ENCODE measurements at places on chromosomes 3 and 15. TPM values are rescaled to one million over a fixed set of nuclear protein-coding genes. Genes with fewer than 3 reads are reported as not detected.

GRCh38 chr3:128489674-128489926 lies 3.4 kb downstream of the GATA2 start:
- no peak for DNase-seq

GRCh38 chr3:120416868-120417267 lies 33.9 kb downstream of the FSTL1 start:
- no peak for DNase-seq

DNA sequence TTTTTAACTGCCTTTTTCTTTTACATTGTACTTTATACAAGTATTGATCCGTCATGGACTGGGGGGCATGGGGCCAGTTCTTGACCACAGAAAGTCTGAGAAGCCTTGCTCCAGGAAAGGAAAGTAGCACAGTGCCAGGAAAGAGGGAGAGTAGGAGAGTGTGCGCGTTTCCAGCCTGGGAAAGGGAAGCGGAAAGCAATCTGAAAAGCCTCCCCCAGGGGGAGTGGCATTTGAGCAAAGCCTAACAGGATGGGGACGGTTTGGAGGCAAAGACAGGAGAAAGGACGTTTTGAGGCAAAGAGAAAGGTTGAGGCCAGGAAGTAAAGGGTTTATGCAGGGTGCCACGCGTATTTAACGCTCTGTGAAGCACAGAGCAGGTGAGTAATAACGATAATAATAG lies 116.9 kb downstream of the RORA start:
- DNase-seq = no peak

DNA sequence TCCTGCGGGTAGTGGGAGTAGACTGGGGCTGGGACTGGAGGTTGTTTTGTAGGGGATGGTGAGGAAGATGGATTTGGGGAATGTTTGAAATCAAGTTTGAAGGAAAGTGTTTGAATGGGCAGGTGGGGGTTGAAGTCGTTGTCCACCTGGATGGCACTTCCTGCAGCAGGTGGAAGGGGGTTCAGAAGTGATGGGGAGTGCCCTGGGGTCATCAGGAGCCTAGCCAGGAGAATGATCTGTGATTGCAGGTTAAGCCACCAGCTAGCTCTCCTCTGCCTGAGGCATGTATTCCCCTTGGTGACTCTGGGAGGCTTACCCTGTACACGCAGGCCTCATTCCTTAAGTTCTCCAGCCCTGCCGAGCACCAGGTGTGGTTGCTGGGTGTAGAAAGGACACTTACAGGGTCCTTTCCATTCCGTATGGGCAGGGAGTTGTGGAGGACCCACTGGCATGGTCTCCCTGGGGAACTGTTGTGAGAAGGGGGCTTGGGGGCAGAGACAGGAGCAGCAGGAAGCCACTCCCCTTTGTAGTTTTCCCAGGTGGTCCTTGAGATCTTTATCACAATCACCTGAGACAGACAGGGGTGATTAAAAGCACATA lies 19.9 kb upstream of the EXOG start:
- no peak for DNase-seq

DNA sequence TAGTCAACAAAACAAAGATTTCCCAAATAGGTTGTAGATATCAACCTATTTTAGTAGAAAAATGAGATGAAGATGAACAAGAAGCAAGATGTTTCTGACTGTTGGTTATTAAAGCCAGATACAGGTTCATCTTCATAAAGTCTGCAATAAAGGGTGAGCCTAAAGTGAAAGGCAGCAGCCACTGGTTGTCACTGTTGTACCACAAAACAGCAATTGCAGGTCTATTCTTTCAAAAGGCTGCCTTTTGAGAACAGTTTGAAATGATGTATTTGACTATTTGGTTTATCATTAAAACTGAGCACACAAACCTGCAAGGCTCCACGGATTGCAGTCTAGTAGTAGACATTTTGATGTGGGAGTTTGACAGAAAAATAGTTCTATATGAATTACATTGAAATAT lies 543.4 kb downstream of the GBE1 start:
- no peak for DNase-seq

GRCh38 chr3:294096-294495 lies 97.5 kb downstream of the CHL1 start:
- DNase-seq = no peak

DNA sequence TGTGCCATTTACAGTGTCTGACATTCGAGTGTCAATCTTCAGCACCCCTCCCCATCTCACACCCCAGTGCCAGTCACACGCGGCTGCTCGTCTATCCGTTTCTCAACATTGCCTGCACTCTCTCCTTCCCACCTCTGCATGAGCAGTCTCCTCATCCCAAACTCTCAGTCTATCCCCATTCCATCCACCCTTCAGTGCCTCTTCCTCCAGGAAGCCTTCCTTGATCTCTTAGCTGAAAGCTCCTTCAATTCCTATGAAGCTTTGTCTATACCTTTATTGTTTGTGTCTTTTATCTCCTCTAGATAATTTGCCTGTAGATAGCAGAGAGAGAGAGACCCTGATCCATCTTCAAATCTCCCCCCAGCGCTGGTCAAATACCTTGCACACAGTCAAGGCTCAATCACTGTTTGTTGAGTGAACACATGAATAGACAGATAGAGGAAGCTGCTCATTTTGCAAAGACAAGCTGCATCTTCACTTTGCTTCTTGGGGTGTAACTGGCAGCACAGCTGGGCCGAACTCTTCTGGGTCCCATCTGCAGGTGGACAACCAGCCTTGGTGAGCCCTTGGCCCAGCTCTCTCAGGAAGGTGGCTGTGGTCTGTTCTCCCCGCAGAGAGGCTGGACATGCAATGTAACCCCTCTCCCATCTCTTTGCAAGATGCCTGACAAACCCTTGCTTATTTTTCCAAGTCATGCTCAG lies 52.8 kb downstream of the ITGA11 start:
- no peak for DNase-seq

GRCh38 chr3:153714588-153715290 lies 406.5 kb upstream of the ARHGEF26 start:
- DNase-seq = no peak

CHRFAM7A gene
- 0.33 TPM for total RNA-seq

ZNF639 gene
- 43.2 TPM for total RNA-seq

CP gene
- not detected for total RNA-seq

ACKR4 gene
- total RNA-seq = not detected

NCBP2 gene
- 73.7 TPM for total RNA-seq

AP3B2 gene
- total RNA-seq = 0.78 TPM
